Thyroid gland (tissue), 4 donors: ENCODE measurements at places on chromosomes 12 and 14.

DNA sequence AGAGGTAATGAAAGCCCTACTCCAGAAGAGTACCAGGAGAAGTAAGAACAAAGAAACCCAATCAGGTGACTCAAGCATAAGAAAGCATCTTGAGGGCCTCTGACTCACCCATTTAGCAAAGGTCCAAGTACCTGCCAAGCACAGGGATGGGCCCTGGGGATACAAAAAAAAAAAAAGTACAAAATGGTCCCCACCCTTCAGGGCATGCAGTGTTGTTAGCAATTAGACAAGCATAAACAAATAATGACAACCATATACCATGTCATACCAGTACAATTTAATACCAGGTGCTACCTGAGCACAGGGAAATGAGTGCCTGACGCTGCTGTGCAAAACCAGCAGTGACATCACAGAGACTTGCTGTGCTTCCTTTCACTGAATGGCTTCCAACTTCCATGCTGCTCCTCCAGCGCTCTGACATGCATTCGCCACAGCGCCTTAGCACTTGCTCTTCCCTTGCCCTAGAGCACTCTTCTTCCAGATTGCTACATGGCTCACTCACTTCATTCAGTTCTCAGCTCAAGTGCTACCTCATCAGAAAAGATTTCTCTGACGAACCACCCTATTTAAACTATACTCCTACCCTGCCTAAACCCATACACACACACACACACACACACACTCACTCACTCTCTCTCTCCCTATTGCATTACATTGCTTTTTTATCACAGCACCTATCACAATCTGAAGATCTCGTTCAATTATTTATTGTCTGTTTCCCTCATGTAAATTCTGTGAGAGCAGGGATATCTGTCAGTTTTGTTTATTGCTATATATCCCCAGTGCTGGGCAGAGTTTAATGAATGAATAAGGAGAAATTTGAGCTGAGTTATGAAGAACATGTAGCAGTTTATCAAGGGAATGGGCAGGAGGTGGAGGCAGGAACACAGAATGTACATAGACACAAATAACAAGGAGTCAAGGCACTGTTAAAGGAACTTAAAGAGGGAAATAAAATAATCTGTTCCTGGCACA is 12.9 kb upstream of the EPS8 start:
- DNase-seq, result no peak
- no peaks in the 10 kb centered on the region for H3K36me3 ChIP-seq
- no peaks in the 10 kb centered on the region for H3K4me1 ChIP-seq

DNA sequence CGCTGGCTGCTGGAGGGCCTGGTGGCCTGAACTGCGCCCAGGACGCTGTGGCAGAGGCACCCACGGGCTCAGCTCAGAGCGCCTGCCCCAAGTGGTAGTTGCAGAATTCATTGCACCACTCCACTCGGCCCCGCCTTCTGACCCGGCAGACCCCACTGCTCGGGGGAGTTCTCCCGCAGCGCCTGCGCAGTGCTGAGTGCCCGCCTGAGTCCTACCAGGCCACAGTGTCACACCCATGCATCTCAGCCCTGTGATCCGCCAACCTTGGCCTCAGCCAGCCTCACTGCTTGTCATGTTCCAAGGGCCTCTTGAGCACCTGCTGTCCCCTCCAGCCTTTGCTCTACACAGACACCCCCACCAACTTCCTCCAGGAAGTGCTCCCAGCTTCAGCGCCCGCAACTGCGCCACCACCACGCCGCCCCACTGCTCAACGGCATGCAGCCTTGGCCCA is 12.2 kb downstream of the DEGS2 start:
- H3K27ac ChIP-seq, result no peak overlapping the region
- peaks cover 35% of the 10 kb centered on the region for H3K4me1 ChIP-seq
- no peaks in the 10 kb centered on the region for H3K27me3 ChIP-seq
- H3K4me3 ChIP-seq, result no peak overlapping the region

DNA sequence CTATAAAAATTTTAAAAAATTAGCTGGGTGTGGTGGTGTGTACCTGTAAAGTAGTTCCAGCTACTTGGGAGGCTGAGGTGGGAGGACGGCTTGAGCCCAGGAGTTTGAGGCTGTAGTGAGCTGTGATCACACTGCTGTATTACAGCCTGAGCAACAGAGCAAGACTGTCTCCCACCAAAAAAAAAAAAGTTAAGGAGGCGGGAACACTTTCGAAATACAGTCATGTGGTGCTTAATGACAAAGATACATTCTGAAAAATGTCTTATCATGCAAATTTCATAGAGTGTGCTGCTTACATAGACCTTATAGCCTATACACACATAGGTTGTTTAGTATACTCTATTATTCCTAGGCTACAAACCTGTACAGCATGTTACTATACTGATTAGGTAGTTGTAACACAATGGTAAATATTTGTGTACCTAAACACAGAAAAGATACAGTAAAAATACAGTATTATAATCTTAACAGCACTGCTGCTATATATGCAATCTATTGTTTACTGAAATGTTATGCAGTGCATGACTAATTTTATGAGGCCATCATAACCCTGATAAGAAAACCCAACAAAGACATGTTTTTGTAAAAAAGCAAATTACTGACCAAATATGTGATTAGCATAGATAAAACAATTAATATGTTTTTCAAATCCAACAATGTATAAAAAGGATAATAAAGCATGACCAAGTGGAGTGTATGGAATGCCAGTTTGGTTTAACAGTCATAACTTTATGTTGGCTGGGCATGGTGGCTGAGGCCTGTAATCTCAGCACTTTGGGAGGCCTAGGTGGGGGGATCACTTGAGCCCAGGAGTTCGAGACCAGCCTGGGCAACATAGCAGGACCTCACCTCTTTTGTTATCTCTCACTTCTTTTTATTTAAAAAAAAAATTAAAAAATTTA is 11.4 kb downstream of the EIF2S1 start:
- H3K27me3 ChIP-seq, result no peaks in the 10 kb centered on the region
- H3K36me3 ChIP-seq, result peaks cover 23% of the 10 kb centered on the region
- no peak for DNase-seq
- peaks cover 6% of the 10 kb centered on the region for H3K4me1 ChIP-seq

- H3K27ac ChIP-seq, result peak overlapping the region; percentile 47
- H3K36me3 ChIP-seq, result peaks cover 15% of the 10 kb centered on the region
- H3K4me3 ChIP-seq, result no peak overlapping the region
- peaks cover 39% of the 10 kb centered on the region for H3K4me1 ChIP-seq
These were observed 7.7 kb downstream of the UBC start for GRCh38 chr12:124906606-124907261.

DNA sequence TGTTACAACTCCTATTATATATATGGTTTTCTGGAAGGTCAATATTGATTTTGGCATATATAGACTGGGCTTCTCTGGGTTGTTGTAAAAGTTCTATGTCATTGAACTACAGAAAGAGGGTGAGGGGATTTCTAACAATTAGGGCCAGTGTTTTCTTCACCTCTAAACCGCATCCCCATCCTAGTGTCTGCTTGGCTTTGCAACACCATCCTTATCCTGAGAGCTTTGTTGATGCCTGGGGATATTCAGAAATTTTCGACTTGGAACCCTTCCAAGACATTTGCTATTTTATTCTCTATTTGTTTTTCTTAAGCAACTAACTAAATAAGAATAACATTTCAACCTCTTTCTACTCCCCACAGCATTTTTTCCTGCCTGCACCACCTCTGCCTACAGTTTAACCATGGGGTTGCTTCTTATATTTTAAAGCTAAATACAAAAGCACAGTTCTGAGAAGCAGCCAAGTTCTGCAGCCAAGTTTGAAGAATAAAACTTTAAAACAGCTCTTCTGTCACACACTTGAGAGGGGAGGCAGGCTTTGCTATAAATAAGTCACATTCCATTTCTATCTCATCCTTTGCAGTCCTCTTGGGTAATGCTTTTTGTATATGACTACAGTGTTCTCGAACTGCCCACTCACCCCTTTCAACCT is 53.4 kb downstream of the RGS6 start:
- peaks cover 29% of the 10 kb centered on the region for H3K4me1 ChIP-seq
- no peak overlapping the region for H3K4me3 ChIP-seq
- no peak overlapping the region for H3K27ac ChIP-seq
- no peaks in the 10 kb centered on the region for H3K36me3 ChIP-seq
- DNase-seq, result peak; percentile 20
- H3K27me3 ChIP-seq, result no peaks in the 10 kb centered on the region

- H3K36me3 ChIP-seq, result no peaks in the 10 kb centered on the region
- no peak overlapping the region for H3K4me3 ChIP-seq
- no peak overlapping the region for H3K27ac ChIP-seq
These were observed 138.4 kb downstream of the GLT1D1 start for GRCh38 chr12:128991716-128992115.

GRCh38 chr12:71947645-71948105 is 9.0 kb downstream of the TPH2 start:
- peaks cover 11% of the 10 kb centered on the region for H3K4me1 ChIP-seq
- peak; percentile 82 for DNase-seq
- no peak overlapping the region for H3K27ac ChIP-seq
- no peaks in the 10 kb centered on the region for H3K27me3 ChIP-seq

DNA sequence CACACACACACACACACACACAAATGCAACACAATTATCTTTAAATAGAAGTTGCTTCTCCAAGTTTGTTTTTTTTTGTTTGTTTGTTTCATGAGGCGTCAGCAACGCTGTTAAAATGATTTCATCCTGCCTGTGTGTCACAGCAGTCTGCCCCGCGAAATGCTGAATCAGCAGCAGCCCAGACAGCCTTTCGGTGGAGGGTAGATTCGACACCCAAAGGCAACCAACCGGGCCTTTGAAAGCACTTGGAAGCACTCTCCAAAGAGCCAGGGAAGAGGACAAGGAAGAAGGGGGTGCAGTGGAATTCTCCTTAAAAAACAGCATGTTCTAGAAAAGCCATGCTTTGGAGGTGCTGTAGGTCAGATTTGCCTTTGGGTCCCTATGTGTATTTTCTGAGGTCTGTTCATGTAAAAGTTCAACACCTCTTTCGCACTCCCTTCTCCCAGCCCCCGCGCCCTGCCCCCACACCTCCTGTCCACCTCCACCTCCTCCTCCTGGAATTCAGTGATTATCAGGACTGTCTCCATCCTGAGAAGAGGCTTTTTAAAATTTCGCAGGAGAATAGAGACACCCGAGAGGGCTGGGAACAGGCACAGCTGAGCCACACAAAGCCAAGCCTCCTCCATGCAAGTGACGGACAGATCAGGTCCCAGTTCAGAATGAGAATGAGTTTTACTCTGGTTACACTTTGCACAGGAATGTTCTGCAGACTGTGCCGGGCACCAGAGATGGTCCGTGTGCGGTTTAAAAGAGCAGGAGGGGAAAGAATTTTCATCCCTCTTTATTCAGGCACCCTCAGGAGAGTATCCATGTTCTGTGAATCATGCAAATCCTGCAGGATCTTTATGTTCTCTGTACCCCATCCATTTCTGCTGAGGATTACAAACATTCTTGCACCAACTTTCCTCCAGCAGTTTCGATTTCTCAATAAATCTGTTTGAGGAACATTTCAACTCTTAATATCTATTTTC is 177.9 kb downstream of the ETV6 start:
- peaks cover 26% of the 10 kb centered on the region for H3K4me1 ChIP-seq
- H3K4me3 ChIP-seq, result no peak overlapping the region
- peak overlapping the region; percentile 83 for H3K27ac ChIP-seq
- no peaks in the 10 kb centered on the region for H3K27me3 ChIP-seq
- peak; percentile 89 for DNase-seq

DNA sequence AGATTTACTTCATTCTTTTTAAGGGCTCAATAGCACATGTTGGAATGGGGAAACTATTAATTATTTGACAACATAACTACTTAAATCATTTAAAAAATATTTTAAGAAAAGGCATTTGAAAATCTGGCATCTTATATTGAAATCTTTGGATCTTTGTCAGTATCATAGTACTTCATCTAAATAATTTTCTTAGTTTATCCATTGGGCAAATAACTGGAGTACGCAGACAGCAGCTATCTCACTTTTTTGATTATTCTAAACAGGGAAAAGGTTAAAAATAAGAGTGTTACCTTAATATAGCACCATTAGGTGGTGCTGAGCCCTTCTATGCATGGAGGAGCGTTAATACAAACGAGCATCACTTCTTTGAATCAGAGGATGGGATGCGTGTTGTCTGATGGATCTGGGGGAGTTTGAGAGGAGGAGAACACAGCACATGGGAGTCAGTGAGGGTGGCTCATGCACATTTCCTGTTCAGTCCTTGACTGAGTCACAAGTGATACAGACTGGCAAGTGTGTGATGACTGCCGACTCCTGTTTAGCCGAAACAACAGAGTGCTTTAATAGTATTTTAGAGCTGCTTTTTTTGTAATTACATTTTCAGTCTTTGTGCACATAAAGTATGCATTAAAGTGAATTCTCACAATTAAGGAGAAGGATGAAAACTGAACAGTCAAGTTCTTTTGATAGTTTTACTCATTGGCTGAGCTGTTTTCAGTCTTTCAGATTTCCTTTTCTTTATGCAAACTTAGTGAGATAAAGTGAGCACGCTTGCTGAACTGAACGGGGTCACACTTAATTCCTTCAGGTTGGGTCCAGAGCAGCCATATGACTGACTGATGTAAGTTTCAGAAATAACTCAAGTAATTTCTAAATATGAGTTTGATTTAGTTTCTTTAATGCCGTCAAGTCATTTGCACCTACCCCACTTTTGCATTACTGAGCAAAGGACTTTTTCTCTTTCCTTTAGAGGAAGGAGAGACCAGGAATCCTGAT is 92.7 kb downstream of the DIP2B start:
- H3K36me3 ChIP-seq, result no peaks in the 10 kb centered on the region
- peak overlapping the region; percentile 6 for H3K27ac ChIP-seq
- no peak for DNase-seq
- no peak overlapping the region for H3K4me3 ChIP-seq

DNA sequence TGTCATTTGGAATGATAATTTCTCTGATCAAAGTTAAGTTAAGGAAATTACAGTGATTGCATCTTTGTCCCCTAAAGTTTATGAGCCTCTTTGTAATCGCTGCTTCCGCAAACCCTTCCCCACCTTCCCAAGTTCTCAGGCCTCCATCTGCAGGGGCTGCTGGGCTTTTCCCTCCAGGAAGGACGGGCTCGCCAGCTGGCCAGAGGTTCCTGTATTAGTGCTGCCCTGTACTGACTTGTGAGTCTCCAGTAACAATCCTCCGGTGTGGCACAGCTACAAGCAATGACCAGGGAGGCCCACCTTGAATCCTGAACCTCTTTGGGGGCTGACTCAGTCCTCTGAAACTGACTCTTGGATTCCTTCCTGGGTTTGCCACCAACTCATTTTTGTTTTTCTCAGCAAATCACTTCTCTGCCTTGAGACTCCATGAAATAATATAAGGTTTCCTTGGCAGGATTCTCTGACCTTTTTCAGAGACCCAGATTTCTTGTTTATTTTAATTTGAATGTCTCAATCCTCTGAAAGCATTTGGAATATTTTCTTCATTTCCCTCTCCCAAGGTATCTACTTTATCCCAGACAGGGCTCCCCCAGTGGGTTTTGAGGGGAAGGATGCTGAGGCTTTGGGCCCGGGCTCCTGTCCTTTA is 398.6 kb downstream of the ZFP36L1 start:
- H3K27ac ChIP-seq, result no peak overlapping the region
- no peak overlapping the region for H3K4me3 ChIP-seq
- DNase-seq, result no peak

- H3K4me3 ChIP-seq, result no peak overlapping the region
- no peaks in the 10 kb centered on the region for H3K27me3 ChIP-seq
- no peaks in the 10 kb centered on the region for H3K36me3 ChIP-seq
- no peak overlapping the region for H3K27ac ChIP-seq
- DNase-seq, result no peak
These were observed 11.9 kb downstream of the BCL11B start for GRCh38 chr14:99260116-99260515.
